Astrocyte of the spinal cord (primary cell): ENCODE measurements at places on chromosomes 12 and 14.

- DNase-seq = no peak
Observed at GRCh38 chr12:123906711-123907420, 65.8 kb downstream of the CCDC92 start.

DNA sequence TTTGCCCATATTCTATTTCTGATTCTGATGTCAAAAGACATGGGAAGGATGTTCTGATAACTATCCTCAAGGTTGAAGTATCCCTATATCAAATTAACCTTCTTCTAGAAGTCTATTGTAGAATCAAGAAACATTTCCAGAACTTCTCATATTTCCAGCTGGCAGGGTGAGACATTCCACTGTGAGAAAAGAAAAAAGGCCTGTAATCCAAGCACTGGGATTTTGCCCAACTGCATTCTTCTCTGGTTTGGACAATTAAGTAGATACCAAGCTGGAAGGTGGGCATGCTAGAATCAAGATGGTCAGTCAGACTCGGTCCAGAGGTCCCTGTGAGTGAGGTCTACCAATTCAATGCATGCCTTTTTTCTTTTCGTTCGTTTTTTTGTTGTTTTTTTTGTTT is 60.9 kb downstream of the MAP3K9 start:
- DNase-seq = peak; percentile 27

DNA sequence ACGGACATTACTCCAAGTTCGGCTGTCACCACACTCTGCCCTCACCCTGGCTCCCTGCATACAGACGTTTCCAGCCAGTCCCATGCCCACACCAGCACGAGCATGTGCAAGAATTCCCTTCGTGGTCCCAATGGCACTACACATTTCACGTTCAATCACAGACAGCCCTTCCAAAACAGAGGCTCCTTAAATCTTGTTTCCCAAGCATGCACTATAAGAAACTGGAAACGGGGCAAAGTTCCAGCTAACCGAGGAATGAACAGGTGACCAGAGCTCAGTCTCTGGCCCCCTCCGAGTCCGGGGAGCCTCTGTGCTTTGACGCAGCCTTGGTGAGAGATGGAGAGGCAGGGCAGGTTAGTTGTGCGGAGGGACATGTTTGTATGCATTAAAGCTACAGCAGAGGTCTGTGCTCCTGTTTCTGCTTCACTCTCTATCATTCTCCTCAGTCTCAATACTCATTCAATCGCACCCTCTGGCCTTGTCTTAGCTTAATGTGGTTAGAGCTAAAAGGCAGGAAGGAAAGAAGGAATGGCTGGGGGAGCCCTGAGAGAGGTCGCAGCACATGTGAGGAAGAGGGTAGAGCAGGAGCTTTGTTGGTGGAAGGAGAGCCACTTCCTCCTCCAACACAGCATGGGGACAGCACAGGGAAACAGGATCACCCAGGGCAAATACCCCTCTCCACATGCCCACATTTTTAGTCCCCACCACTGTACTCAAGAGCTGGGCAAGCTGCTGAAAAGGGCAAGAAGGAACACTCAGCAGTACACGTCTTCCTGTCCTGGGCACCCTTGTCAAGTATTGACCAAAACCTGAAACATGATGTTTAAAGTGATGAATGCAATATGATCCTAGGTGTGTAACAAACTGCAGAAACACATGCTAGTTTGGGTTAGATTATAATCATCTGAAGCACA is 12.2 kb upstream of the SELPLG start:
- DNase-seq = no peak

- no peak for DNase-seq
Observed at GRCh38 chr12:118150625-118151024, 14.7 kb downstream of the PEBP1 start.

DNA sequence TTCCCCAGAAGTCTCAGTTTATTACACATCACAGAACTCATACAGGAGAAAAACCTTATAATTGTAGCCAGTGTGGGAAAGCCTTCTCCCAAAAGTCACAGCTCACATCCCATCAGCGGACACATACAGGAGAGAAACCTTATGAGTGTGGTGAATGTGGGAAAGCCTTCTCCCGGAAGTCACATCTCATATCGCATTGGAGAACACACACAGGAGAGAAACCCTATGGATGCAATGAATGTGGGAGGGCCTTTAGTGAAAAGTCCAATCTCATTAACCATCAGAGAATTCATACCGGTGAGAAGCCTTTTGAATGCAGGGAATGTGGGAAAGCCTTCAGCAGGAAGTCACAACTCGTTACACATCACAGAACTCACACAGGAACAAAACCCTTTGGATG is 20.1 kb downstream of the ZNF84 start:
- DNase-seq = peak; percentile 30

GRCh38 chr14:103310576-103311095 is 23.4 kb upstream of the EIF5 start:
- DNase-seq = no peak

- no peak for DNase-seq
Observed at GRCh38 chr14:72350215-72350614, 418.0 kb downstream of the RGS6 start.

DNA sequence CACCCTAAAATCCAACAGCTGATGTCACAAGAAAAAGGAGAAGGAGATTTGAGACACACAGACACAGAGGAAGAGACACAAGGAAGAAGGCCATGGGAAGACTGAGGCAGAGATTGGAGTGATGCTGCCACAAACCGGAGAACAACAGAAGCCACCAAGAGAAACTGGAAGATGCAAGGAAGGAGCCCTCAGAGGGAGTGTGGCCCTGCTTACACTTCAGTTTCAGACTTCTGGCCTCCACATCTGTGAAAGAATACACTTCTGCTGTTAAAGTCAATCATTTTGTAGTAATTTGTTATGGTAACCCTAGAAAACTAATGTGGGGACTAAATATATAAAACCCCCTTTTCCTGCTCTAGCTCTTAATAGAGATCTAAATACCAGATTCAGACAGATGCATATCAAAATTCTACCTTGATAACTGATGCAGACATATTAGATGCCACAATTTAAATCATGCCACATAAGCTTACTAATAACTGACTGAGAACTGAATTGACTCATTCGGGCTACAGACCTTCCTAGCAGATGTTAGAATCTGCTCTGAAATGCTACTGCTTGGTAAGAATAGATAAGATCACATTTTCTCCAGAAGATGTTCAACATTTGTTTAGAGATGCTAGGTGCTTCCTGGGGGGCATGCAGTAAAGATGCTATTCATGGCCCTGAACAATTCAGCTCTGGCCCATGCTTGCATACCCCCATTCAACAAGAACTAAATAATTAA is 113.1 kb upstream of the CCND2 start:
- no peak for DNase-seq

DNA sequence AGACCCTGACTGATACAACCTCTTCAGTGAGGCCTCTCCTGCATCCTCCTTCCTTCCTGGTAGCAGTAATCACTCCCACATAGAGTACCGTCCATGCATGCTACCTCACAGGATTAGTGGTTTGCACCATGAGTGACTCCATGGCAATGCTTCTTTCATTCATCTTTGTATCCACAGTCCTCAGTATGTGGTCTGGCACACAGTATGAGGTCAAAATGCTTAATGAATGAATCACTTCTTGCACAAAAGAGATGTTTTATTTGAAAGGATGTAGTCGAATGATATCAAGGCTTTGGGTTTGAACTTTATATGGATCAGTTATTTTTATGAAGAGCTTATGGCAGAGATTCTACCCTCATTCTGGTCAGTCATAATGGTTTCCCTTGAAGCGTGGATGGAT is 42.2 kb downstream of the KCNA5 start:
- peak; percentile 95 for DNase-seq

GRCh38 chr12:77553976-77554619 is 276.6 kb upstream of the NAV3 start:
- DNase-seq = no peak

- DNase-seq = no peak
Observed at GRCh38 chr12:129672110-129672509, 231.7 kb downstream of the TMEM132D start.

DNA sequence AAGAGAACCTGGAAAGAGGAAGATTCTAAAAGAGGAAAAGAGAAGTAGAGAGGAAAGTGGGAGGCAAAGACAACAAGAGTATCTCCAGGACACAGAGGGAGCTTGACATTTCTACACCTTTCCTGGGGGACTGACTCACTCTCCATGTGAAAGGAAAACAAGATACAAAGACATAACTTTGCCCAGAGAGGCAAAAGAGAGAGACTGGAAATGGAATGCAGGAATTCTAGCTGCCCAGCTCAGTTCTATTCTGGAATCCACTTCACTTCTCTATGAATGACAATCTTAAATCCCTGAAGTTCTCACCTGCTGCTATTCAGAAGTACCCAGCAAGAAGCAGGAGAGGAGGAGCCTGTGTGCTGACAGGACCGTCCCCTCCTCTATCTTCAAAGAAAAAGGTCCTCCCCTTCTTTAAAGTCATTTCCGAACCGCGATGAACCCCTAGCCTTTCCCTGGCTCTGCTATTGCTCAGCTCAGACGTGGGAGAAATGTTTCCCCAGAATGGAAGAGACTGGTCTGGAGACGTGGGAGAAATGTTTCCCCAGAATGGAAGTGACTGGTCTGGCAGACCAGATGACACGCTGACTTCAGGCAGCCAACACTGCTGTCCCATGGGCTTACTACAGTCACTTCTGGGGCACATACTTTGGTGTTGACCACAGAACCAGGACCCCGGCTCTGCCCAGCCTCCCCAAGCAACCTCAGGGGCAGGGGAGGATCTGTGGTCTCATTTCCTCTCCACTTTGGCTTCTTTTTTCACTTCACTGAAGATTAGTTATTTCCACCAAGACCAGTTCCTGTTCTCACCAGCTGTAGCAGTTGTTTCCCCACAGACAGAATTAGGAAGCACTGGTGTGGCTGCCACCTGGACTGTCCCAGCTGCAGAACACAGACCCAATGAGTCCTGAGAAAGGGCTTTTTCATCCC is 8.3 kb downstream of the FMNL3 start:
- DNase-seq = peak; percentile 67

DNA sequence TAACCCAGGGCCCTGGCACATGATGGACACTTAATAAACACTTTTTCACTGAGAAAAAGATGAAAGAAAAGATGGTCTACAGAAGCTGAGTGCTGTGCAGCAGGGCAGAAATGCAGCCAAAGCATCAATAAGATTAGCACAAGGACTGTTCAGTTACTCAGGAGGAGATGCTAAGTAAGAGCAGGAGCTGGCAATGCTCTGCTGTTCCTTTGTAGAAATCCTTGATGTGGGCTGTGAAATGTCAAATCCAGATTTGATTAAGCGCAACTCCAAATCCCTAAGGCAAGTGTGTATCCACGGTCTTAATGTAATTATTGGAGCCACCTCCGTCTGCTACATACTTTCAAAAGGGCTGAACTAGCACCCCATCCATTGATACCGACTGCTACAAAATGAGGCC is 151.8 kb upstream of the BTG1 start:
- DNase-seq = no peak

DNA sequence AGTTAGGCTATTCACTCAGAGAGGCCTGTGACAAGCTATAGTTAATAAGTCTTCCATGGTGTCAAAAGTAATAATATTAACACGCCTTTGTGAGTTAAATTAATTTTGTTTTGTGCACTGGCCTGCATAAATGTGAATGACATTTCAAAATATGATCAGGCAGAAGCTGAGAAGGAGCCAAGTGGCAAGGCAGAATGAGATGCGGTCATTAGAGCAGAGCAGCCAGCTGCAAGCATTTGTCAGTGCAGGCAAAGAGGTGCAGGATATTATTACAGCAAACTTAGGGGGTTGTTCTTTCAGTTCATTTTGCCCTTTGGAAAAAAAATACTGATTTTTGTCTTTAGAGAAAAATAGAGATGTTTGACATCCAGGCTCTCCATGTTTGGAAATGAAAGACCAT is 364.5 kb downstream of the PAWR start:
- DNase-seq = no peak

GRCh38 chr12:47102845-47103651 is 23.3 kb upstream of the AMIGO2 start:
- DNase-seq = peak; percentile 32

- no peak for DNase-seq
Observed at GRCh38 chr14:26589925-26590324, 7.9 kb downstream of the NOVA1 start.

DNA sequence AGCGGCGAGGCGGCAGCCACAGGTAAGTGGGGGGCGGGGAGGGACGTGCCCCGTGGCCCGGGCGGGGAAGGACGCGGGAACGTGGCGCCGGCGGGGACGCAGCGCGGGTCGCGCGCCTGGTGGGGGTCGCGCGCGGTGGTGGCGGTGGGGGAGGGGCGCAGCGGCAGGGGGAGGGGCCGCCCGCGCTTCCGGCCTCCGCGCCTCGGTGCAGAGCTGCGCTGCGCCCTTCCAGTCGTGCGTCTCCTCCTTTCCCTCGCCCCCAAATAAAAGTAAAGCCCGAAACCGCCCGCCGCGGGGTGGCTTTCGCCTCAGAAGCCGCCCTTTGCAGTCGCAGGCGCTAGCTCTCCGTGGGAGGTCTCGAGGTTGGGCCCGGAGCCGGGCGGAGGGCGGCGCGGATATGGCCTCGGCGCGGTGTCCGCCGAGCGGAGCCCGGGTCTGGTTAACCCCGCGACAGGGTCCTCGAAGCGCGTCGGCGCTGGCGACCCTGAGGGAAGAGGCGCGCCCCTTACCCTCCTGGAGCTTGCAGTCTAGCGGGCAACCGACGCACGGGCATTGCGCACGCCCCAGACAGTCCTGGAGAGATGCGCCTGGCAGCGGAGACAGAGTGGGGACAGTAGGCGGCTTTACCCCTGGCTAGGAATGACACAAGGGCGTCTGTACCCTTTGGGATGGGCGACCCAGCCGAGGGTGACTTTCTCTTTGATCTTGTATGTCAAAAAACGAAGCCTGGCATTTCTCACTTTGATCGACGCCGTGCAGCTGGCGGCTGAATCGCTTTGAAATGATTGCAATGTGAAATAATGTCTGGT is 589 bp downstream of the ATF1 start:
- DNase-seq = peak; percentile 50

DNA sequence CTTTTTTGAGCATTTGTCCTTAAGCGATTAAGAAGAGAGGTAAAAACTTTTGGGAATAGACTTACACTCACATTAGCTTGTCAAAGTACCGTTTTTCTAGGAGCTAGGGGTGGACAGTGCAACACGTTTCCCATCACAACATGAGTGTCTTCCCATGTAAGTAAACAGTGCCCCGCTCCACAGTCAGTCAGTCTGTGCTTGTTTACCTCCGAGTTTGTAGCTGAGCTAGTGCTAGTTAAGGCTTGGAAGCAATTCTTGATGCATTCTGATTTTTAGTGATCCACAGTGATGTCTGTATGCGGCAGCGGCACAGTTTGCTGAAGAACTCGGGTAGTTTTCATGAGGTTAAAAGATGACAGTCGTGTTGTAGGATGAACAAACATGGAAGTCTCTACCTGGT is 941 bp downstream of the ZDHHC17 start:
- peak; percentile 30 for DNase-seq
